ENCODE measurements at places on chromosomes 7 and 10. TPM values are rescaled to one million over a fixed set of nuclear protein-coding genes. Genes with fewer than 3 reads are reported as not detected.

- no peak for DNase-seq
- no peaks in the 10 kb centered on the region for H3K27me3 ChIP-seq
- no peaks in the 10 kb centered on the region for H3K36me3 ChIP-seq
These were observed 571.1 kb downstream of the IPMK start for GRCh38 chr10:57696641-57697040.

DNA sequence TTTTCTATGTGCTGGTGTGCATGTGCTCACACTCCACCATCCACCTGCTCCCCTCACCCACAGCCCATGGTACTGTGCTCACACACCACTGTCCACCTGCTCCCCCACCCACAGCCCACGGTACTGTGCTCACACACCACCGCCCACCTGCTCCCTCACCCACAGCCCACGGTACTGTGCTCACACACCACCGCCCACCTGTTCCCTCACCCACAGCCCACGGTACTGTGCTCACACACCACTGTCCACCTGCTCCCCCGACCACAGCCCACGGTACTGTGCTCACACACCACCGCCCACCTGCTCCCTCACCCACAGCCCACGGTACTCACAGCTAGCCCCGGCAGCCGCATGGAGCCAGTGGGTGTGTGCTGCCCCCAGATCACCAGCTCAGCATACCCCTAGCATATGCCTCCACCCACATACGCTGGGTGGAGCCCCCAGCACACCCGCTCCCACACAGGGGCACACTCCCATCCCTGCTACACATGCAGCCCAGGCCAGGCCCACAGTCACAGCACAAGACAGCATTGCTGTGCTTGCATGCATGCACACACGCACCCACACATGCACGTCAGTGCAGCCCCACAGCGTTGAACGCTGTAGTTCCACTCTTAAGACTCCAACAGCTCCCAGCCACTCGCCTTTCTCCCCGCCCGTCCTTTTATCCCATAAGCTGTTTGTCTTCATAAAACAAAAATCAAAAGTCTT, 62.0 kb downstream of the PAX2 start:
- peaks cover 88% of the 10 kb centered on the region for H3K27me3 ChIP-seq
- no peak overlapping the region for H3K4me3 ChIP-seq
- H3K27ac ChIP-seq: no peak overlapping the region
- no peaks in the 10 kb centered on the region for H3K4me1 ChIP-seq
- H3K36me3 ChIP-seq: no peaks in the 10 kb centered on the region

- no peak for DNase-seq
- no peak overlapping the region for H3K4me3 ChIP-seq
- no peaks in the 10 kb centered on the region for H3K27me3 ChIP-seq
These were observed 179.7 kb downstream of the XPNPEP1 start for GRCh38 chr10:109743574-109743973.

GRCh38 chr10:116692225-116692624, 50.1 kb downstream of the HSPA12A start:
- no peaks in the 10 kb centered on the region for H3K27me3 ChIP-seq
- no peak overlapping the region for H3K4me3 ChIP-seq
- H3K27ac ChIP-seq: peak overlapping the region; percentile 43
- DNase-seq: no peak

GRCh38 chr10:128044961-128045832, 81.0 kb downstream of the MKI67 start:
- H3K36me3 ChIP-seq: no peaks in the 10 kb centered on the region
- H3K27me3 ChIP-seq: no peaks in the 10 kb centered on the region
- no peak overlapping the region for H3K4me3 ChIP-seq

The MMD2 gene
- not detected for total RNA-seq

DNA sequence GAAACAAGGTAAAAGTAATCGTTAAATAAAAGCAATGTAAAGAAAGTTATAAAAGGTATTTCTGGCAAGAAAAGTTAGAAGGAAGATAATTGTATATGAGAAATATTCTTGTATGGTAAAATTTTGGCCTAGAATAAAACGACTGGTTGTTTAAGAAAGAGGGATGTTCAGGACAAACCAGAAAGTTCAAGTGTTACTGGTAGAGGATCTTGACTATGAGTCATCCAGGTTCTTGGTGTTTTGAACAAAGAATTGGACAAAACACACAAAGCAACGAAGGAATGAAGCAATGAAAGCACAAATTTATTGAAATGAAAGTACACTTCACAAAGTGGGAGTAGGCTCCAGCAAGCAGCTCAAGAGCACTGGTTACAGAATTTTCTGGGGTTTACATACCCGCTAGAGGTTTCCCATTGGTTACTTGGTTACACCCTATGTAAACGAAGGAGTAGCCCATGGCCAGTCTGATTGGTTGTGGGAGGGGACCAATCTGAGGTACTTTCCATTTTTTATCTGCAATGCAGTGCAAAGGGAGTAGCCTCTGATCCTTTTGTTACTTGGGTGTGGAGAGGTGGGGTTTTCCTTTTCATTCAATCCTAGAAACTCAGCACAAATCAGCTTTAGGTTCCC, 22.4 kb upstream of the GARS1 start:
- H3K27ac ChIP-seq: no peak overlapping the region
- H3K4me3 ChIP-seq: no peak overlapping the region
- no peaks in the 10 kb centered on the region for H3K4me1 ChIP-seq
- H3K36me3 ChIP-seq: peaks cover 2% of the 10 kb centered on the region

GRCh38 chr10:132198381-132199181, 11.8 kb downstream of the DPYSL4 start:
- no peak overlapping the region for H3K27ac ChIP-seq
- no peaks in the 10 kb centered on the region for H3K27me3 ChIP-seq
- no peaks in the 10 kb centered on the region for H3K36me3 ChIP-seq
- H3K4me1 ChIP-seq: no peaks in the 10 kb centered on the region
- no peak for DNase-seq

GRCh38 chr7:3307435-3307834, 6.4 kb downstream of the SDK1 start:
- no peak overlapping the region for H3K27ac ChIP-seq
- DNase-seq: no peak
- no peaks in the 10 kb centered on the region for H3K36me3 ChIP-seq
- H3K4me1 ChIP-seq: peaks cover 3% of the 10 kb centered on the region
- peaks cover 3% of the 10 kb centered on the region for H3K27me3 ChIP-seq
- no peak overlapping the region for H3K4me3 ChIP-seq

DNA sequence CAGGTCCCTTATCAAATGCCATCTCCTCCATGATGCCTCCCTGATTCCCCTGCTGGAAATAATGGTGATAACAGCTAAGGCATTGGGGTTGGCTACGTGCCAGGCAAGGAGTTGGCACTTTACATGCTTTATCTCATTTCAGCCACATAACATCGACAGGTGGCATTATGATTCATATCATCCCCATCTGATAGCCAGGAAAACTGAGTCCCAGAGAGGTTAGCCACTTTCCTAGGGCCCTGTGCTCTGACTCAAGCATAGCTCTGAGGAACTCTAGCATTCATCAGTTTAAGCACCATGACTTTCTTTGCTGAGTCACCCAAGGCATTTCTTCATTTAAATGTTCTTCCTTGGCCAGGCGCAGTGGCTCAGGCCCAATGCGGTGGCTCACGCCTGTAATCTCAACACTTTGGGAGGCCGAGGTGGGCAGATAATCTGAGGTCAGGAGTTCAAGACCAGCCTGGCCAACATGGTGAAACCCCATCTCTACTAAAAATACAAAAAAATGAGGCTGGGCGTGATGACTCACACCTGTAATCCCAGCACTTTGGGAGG, 6.6 kb downstream of the LEP start:
- no peak overlapping the region for H3K4me3 ChIP-seq
- no peaks in the 10 kb centered on the region for H3K36me3 ChIP-seq
- no peak overlapping the region for H3K27ac ChIP-seq
- no peaks in the 10 kb centered on the region for H3K27me3 ChIP-seq
- DNase-seq: no peak

DNA sequence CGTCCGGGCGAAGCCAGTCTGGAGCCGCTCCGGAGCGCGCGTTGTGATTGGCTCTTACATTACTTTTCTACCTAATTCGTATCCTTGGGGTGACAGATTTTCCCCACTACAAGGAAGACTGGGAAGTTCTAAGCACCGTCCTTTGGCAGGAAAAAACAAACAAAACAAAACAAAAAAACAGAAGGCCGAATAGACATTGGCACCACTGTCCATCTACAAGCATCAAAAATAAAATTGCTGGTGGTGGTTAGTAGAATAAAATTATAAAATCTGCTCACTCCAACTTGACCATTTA, 651 bp upstream of the SKAP2 start:
- peaks cover 2% of the 10 kb centered on the region for H3K4me1 ChIP-seq
- no peak for DNase-seq
- no peaks in the 10 kb centered on the region for H3K36me3 ChIP-seq

DNA sequence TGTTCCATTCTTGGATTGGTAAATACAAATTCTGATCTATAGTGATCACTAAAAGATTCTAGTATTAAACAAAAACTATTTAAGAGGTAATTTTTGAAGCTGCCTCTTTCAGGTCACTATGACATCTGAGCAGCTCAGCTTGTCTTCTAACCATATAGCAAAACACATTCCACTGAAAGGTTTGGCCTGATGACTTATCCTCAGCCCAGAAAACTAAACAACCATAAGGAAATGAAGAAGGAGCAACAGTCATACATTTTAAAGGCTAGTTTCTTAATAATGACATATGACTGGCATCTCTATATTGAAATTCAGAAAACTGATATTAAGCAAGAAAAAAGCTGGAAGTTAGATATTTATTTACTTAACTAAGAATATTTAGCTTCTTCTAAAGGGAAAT, 24.6 kb downstream of the NT5C2 start:
- no peak for DNase-seq
- no peaks in the 10 kb centered on the region for H3K27me3 ChIP-seq
- H3K36me3 ChIP-seq: no peaks in the 10 kb centered on the region

GRCh38 chr10:63522995-63523394, 1.8 kb downstream of the REEP3 start:
- no peaks in the 10 kb centered on the region for H3K27me3 ChIP-seq
- no peaks in the 10 kb centered on the region for H3K36me3 ChIP-seq
- no peak for DNase-seq
- H3K4me3 ChIP-seq: no peak overlapping the region
- peaks cover 44% of the 10 kb centered on the region for H3K4me1 ChIP-seq

- H3K36me3 ChIP-seq: no peaks in the 10 kb centered on the region
- no peak overlapping the region for H3K4me3 ChIP-seq
- peaks cover 35% of the 10 kb centered on the region for H3K4me1 ChIP-seq
- peak overlapping the region; percentile 74 for H3K27ac ChIP-seq
These were observed 57.2 kb downstream of the PARD3 start for GRCh38 chr10:34757933-34758332.

DNA sequence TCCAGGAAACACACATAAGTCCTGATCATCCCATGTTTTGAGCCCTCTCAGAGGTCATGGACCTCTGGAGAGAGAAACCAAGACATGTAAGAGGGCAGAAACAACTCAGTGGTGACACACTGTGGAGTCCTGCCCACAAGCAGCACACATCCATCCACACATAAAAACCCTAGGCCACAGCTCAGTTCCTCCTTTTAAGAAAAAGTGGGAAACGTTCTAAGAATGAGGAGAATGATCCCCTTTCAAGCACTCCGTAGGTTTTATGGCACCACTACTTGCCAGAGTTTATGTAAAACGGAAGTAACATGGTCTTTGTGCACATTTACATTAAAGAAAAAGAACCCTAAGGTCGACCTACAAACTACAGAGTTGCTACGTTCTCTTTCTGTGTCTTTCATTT, 19.9 kb downstream of the ATAD1 start:
- no peaks in the 10 kb centered on the region for H3K27me3 ChIP-seq
- no peak overlapping the region for H3K27ac ChIP-seq
- H3K36me3 ChIP-seq: peaks cover 25% of the 10 kb centered on the region

DNA sequence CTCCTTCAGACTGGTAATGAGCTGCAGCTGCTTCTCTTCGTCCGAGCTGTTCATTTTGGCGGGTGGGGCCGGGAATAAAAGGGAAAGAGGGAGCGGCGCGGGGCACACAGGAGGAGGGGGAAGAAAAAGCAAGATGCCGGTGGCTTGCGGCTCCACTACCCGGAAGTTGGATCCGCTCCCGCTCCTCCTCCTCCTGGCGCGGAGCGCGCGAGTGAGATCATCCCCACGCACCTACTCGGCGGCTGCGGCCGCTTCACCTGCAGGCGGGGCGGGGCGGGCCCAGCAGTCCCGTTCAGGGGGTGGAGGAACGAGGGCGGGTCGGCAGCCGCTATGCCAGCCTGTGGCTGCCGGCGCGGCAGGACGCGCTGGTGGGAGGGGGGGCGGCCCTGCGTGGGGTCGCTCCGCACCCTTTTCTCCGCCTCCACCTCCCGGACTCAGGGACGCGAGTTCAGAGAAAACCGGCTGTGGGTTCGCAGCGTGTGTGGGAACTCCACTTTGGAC, at the start of gene SHTN1:
Gene SHTN1 (minus strand): TSS at position 162 of the 501 bp plus-strand sequence. CDS start 108 bp downstream, at position 54.
- H3K36me3 ChIP-seq: no peaks in the 10 kb centered on the region
- peak within 1 kb of the TSS; percentile 88 for H3K27ac ChIP-seq
- H3K4me1 ChIP-seq: no peaks in the 10 kb centered on the region
- peak; percentile 92 for DNase-seq
- peak within 1 kb of the TSS; percentile 56 for H3K4me3 ChIP-seq

GRCh38 chr10:29553544-29554250, 81.1 kb downstream of the SVIL start:
- peaks cover 4% of the 10 kb centered on the region for H3K4me1 ChIP-seq
- no peak overlapping the region for H3K27ac ChIP-seq
- H3K27me3 ChIP-seq: no peaks in the 10 kb centered on the region
- peaks cover 40% of the 10 kb centered on the region for H3K36me3 ChIP-seq

DNA sequence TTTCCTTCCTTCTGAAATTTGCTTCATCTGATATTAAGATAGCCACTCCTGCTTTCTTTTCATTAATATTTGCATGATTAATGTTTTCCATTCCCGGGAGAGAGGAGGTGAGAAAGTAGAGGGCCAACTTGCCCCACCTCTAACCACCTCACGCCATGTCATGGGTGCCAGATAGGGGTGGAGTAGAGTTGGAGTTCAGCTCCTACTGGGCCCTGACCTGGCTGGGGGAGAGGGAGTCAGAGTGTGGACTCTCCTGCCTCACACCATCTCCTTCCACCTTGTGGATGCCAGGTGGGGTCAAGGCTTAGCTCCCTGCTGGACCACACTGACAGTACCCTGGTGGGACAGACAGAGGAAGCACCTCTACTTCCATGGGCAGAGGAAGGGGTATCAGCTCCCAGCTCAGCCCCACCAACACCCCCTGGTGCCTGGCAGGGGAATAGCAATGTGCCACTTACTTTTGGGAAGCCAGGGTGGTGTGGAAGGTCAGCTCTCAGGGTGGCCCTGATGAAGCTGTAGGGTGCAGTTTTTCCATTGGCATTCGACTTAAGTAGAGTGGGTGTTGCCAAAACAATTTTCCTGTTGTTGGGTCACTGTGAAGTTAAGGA, 28.0 kb downstream of the CHST12 start:
- no peaks in the 10 kb centered on the region for H3K36me3 ChIP-seq
- no peaks in the 10 kb centered on the region for H3K4me1 ChIP-seq

GRCh38 chr10:49748006-49748405, 14.1 kb downstream of the OGDHL start:
- H3K4me1 ChIP-seq: no peaks in the 10 kb centered on the region
- no peak overlapping the region for H3K27ac ChIP-seq
- H3K27me3 ChIP-seq: no peaks in the 10 kb centered on the region
- no peaks in the 10 kb centered on the region for H3K36me3 ChIP-seq

- no peaks in the 10 kb centered on the region for H3K4me1 ChIP-seq
- H3K27ac ChIP-seq: no peak overlapping the region
- no peak overlapping the region for H3K4me3 ChIP-seq
- H3K36me3 ChIP-seq: no peaks in the 10 kb centered on the region
These were observed 93.8 kb downstream of the PRTFDC1 start for GRCh38 chr10:24858288-24859270.

- no peak for DNase-seq
- H3K27me3 ChIP-seq: no peaks in the 10 kb centered on the region
- H3K36me3 ChIP-seq: no peaks in the 10 kb centered on the region
- no peak overlapping the region for H3K27ac ChIP-seq
- no peaks in the 10 kb centered on the region for H3K4me1 ChIP-seq
These were observed 59.8 kb upstream of the MAGI2 start for GRCh38 chr7:79513261-79513660.

The SERPINE1 gene
- total RNA-seq: 26.2 TPM
